ENCODE measurements at places on chromosomes 12 and 14.

GRCh38 chr14:74302152-74302628 lies 544 bp downstream of the ABCD4 start:
- DNase-seq, result no peak

GRCh38 chr14:49303946-49304516 lies 282.1 kb downstream of the RPS29 start:
- no peak for DNase-seq

DNA sequence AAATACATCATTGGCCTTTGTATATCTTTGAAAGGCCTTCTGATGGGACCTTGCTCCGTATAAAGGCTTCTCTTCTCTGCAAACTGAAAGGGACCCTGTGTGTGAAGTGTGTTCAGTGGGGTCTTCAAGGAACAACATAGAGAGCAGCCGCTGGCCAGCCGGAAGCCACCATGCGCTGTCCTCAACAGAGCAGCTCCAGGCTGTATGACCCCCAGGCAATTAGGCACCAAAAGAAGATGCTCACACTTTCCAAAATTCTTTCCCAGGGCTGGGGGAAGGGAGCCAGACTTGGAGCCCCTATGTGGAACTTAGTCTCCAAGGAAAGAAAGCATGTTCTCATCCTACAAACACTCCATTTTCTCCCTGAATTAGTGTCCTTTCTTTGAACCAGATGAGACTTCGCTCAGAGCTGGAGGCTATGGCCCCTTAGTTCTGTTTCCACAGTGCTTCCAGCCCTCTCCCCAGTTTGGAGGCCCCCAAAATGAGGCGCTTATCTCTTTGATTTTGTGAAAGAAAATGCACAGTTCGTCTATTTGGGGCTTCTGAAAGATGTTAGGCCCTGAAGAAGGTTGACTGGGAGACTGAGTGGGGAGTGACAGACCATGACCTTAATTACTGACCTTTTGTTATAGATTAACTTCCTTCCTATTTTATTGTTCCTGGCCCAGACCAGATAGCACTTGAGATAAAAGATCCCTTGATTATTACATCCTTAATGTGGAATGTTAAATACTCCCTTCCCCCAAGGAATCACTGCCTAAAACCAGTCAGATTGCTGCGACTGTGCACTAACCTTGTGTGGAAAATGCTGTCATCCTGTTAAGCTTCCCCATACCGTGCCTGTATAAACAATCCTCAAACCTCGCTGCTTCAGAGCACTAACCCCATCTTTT lies 128.3 kb upstream of the FGD4 start:
- no peak for DNase-seq

- no peak for DNase-seq
Measured at GRCh38 chr14:82385048-82385447, 851.4 kb upstream of the SEL1L start.

- DNase-seq, result no peak
Measured at GRCh38 chr12:98606359-98606988, 13.0 kb downstream of the SLC25A3 start.

GRCh38 chr12:102120886-102121285 lies 903 bp downstream of the PARPBP start:
- no peak for DNase-seq

GRCh38 chr12:113043240-113043639 lies 13.3 kb upstream of the DTX1 start:
- DNase-seq, result no peak

DNA sequence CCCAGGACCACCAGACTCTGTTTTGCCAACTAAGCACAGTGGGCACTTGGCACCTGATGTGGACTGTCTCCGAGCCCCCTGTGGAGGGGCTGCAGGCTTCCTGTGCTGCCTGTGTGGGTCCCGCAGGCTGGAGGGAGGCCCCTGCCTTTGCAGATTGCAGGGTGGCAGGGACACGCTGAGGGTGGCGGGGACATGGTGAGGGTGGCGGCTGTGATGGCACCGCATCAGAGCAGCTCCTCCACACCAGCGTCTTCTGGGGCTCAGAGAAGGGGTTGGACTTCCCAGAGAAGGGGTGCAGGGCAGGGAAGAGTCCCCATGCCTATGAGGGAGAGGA lies 8.1 kb downstream of the ZFYVE21 start:
- no peak for DNase-seq

DNA sequence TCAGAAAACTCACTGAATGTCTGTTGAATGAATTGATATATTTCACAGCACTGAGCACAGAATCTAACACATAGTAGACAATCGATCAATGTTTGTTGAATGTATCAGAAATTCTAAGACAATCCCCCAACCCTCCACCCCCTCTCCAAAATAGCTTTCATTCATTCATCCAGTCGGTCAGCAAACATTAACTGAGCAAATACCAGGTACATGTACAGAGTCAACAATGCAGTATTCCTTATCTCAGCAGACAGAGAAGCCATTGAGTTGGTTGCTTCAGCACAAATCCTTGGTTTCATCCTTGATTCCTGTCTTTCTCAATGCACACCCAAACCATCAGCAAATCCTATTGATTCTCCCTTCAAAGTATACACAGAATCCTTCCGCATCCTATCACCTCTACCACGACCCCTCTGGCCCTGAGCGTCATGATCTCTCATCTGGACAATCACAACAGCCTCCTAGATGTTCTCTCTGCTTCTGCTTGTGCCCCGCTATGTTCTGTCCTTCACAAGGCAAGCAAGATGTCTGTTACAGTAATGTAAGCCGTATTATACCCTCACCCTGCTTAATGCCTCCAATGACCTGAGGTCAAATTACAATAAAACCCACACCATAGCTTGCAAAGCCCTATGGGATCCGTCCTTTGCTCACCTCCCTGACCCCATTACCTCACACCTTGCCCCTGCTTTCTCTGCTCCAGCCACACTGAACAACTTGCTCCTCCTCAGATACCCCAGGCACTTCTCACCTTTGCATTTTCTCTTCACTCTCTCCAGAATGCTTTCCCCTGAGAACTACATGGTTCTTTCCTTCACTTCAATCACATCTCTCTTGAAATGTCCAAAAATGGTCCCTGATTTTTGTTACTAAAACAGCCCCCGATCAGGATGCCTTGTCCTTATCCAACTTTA lies 738.1 kb upstream of the TBX3 start:
- no peak for DNase-seq

- no peak for DNase-seq
Measured at GRCh38 chr14:70653662-70654061, 11.9 kb downstream of the TTC9 start.

GRCh38 chr12:12999271-12999958 lies 650 bp downstream of the HEBP1 start:
- DNase-seq, result no peak

- no peak for DNase-seq
Measured at GRCh38 chr14:51582437-51582836, 69.3 kb upstream of the FRMD6 start.
